ENCODE measurements at places on chromosomes 1 and 21. TPM values are rescaled to one million over a fixed set of nuclear protein-coding genes. Genes with fewer than 3 reads are reported as not detected.

Gene BARHL2
- not detected for polyA plus RNA-seq

Gene SUMO3
- polyA plus RNA-seq, result 60.2 TPM

DNA sequence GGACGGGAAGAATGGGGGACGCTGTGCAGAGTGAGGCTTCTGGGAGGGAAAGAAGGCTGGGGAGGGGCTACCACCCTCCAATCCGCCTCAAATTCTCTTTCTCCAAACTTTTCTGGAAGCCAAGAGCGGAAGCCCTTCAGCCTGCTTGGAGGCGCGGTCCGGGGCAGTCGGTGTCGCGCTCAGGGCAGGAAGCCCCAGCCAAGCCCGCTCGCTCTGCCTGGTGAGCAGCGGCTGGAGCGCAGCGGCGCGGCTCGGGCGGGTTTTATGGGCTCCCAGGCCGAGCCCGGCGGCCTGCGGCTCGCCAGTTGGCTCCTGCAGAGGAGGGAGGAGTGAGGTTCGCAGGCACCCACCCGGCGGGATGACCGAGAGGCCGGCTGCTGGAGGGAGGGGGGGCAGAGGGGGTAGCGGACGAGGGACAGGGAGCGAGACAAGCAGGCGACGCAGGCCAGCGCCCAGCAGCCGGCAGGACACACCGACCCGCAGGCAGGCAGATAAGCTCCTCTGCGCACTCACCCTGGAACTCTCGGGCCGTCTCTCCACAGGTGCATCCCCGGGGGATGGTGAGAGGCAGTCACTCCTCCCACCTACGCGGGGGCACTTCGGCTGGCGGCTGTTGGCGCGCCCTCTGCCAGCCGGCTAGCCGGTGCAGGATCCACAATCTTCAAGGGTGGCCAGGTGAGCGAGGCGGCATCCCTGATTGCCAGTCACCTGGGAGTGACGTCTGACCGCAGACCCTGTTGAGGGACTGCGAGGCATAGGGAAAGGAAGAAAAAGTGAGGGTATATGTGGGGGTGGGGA is at the start of gene AVPR1B:
Gene AVPR1B, minus strand, starts transcription at position 238 of the 798 bp plus-strand sequence. CDS start 498 bp downstream, outside the sequence.
- DNase-seq, result peak; percentile 44

GRCh38 chr1:66751160-66751559 is 1.1 kb upstream of the DYNLT5 start:
- DNase-seq, result no peak

- DNase-seq, result no peak
Measured at GRCh38 chr1:96365596-96366390, 355.8 kb upstream of the PTBP2 start.

- DNase-seq, result peak; percentile 52
Measured at GRCh38 chr21:32520875-32521735, 64.2 kb downstream of the TCP10L start.

- no peak for DNase-seq
Measured at GRCh38 chr1:163267962-163268361, 53.8 kb upstream of the NUF2 start.

- no peak for DNase-seq
Measured at GRCh38 chr1:101781201-101781831, 215.4 kb downstream of the OLFM3 start.

- DNase-seq, result no peak
Measured at GRCh38 chr1:236904892-236905741, 99.1 kb downstream of the MT1HL1 start.

DNA sequence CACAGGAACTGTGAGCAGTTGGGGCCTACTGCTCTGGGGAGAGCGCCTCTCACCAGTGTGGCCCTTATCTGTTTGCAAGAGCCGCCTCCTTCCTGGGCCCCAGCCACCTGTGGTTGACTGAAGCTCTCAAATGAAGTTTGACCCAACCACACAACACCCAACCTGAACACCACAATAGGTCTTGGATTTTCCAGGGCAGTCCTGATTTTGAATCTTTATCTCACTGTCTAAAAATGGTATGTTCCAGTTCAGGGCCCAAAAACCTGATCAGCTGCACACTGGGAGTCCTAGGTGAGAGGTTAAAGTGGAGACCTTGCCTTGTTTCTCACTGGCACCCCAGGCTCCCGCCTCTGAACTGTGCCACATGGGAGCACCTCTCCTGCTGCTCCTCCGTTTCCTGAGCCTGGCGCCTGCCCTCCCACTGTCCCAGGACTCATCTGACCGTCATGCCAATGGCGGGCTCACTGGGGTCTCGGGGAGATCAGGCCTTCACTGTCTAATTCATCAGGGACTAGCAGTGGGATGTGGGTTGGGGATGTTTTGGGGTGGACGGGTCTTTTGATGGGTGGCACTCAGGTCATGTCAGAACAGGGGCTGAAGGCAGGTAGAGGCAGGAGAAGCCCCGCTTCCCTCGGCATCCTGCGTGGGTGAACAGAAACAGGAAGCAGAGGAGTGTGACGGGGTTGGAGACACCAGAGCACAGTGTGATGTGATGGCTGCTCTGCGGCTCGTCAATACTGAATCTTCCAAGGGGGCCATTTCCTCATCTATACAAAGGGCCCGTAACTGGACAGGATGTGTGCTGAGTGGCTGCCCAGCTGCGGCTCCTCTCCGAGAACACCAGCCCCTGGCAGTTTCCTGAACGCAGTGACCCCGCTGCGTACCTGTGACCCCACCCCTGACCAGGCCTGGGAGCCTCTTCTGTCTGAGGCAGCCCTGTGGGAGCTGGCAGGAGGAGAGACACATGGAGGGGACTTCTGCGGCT is 59.6 kb upstream of the ITPKB start:
- DNase-seq, result no peak

Gene FABP3
- polyA plus RNA-seq, result 160 TPM

DNA sequence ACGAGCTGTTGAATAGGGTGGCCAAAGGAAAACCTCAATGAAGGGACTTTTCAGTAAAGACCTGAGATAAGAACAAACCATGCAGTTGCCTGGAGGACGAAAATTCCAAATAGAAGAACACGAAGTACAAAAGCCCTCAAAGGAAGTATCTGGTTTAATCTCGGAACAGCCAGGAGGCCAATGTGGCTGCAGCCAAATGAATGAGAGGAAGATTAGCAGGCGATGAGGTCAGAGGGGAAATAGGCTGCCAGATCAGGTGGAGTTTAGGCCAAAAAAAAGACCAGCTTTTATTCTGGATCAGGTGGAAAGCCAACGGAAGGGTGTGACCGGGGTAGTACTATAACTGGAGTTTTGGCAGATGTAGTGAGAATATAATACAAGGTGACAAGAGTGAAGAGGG is 43.7 kb downstream of the SRSF11 start:
- no peak for DNase-seq

Gene C1orf226
- 0.72 TPM for polyA plus RNA-seq

DNA sequence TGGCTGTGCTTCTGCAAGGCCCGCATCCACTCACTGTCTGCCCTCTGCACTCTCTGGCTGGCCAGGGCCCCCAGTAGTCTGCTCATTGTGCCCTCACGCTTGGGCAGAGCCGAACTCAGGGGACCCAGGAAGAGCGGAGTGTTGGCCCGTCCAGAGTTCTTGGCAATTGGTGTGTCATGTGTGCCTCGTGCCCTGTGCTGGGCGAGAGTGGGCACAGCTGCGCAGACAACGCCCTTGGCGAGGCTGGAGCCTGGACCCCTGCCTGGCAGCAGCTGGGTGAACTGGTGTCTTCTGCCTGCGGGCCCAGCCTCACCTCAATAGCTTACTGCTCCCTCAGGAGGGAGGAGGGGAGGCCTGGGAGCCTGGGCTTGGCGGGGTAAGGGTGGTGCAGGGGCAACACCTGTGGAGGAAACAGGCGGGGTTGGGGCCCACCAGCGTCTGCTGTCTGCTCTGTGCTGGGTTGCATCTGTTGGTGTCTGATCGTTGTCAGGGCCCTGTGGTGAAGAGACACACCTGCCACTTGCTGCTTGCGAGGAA is 2.1 kb downstream of the GUK1 start:
- no peak for DNase-seq

DNA sequence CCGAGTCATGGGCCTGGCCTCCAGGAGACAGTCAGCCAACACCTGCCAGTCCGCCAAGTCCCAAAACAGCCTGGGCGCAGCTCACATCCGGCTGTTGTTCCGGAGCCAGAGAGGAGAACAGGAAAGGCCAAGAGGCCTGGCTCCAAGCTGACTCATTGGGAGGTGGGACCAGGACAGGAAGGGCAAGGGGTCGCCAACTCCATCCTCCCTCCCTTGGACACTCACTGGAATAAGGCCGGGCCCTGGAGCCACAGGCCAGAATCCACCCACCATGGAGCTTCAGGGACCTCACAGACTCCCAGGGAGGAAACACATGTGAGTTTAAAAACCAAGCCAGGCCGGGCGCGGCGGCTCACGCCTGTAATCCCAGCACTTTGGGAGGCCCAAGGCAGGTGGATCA is 25.1 kb upstream of the CLIC4 start:
- no peak for DNase-seq

GRCh38 chr1:222616525-222616924 is 1.4 kb upstream of the MIA3 start:
- DNase-seq, result peak; percentile 34

Gene GBP1
- 4.1 TPM for polyA plus RNA-seq

DNA sequence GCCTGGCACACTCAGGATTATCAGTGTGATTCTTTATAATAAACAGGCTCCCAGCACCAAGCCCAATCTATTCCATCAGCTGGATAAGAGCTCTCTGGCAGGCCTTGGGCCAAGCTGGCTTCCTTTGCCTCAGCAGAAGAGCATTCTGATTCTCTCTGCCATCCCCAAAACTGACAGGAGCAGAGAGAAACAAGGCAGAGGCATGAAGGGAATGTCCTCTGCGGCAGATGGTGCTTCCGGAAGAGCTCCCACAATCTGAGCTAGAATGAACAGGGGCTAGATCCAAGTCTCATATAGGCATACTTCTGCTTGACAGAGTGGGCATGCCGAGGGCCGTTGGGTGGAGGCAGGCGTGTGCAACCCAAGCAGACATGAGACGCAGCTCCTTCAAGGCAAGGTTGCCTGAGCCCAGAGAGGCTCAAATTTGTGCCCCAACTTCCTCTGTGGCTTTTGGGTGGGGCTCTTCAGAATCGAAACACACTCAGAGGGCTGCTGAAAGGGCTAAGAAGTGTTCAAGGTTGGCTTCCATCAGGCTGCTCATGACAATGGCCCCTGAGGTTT is 4.0 kb downstream of the CAPN2 start:
- no peak for DNase-seq

DNA sequence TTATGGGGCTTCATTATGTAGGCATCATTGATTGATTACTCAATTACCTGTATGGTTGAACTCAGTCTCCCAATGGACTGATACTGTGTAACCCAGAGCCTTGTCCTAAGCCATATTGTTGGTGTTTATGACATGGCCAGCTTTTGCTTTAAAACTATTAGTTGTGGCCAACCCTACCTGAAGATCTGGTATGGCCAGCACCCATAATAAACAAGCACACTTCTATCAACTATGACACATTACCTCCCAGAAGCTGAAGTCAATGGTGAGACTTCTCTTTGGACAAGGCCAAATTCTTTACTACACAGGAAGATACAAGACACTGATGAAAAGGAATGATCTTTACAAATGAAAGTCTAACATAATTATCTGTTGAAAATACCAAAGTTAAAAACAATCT is 28.8 kb downstream of the MAN1A2 start:
- no peak for DNase-seq

DNA sequence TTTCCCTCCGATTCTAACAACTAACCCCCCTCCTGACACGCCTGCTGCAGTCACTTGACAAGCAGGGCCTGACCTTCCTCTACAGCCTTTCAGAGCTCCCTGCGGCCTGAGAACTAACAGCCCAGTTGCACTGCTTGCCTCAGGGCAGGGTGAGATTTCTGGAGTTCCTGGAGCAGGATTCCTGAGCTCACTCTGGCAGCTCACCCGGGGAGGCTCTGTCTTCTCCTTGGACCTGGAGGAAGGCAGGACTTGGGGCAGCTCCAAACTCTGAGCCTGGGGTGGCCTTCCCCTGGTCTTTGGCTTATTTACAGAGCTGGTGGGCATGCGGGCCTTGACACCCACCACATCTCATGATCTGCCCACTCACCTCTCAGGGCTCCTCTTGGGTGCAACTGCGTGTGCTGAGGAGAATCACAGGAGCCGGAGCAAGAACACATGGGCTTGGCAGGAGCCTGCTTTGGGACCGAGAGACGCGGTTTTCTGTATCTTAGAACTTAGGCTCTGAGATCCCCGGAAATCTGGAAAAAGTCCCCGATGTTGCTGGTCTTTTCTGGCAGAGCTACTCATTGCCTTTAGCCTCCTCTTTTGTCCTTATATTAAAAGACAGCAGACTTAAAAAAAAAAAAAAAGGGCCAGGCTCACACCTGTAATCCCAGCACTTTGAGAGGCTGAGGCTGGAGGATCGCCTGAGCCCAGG is 13.1 kb upstream of the SLC25A34 start:
- DNase-seq, result no peak

- no peak for DNase-seq
Measured at GRCh38 chr1:212620293-212620692, 11.7 kb downstream of the ATF3 start.

DNA sequence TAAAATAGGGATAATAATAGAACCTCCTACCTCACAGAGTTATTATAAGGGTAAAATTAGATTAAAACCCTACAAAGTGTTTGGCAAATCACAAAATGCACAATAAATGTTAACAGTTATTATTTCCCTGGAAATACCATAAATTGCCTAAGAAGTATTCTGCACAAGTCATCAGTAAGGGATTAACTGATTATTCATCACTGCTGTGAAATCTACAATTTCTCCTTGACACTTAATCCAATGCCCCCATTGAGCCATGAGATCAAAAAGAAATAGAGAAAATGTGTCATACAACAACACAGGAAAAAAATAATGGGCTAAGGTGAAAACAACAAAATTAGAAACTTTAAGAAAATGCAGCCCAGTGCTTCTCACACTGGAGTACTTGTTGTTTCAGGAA is 6.7 kb upstream of the SEC16B start:
- DNase-seq, result no peak

GRCh38 chr21:38989745-38990423 is 184.2 kb downstream of the ETS2 start:
- DNase-seq, result no peak

- no peak for DNase-seq
Measured at GRCh38 chr1:18290740-18291412, 183.3 kb downstream of the IGSF21 start.

- DNase-seq, result no peak
Measured at GRCh38 chr1:11307852-11308251, 34.9 kb downstream of the UBIAD1 start.

DNA sequence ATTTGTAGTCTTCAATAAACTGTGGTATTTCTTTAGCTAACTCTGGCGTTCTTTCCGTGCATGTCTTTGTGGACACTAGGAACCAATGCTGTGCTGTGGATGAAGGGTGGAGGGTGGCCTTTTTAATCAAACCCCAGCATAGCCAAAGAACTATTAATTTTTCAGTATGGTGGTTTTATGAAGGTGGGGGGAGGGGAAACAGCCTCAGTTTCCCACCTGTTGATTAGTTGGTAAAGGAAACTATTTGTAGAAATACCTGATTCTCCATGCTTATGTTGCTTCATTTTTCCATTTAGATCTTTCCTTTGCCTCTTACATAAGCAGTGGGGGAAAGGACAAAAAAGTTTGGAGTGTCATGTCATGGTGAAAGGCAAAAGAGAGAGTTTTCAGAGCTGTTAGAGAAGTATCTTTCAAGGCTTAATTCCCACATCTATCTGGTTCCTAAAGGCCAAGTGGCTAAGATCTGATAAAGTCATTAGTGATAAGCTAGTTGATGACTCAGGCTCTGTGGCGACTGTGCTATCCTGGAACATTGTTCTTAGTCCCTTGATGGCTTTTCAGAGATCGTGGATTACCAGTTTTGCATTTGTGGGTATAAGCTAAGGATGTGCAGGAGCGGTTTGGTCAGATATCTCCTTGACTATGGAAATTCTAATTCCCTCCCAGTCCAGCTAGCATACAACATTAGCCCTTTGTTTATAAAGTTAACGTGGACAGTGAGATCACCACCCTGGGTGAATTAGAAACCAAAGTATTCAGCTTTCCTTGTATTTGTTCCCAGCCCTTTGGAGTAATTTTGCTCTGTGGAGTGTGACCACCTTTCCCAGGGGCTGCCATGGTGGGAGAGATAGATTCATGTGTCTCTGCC is 8.7 kb upstream of the HAX1 start:
- DNase-seq, result no peak

Measured in forelimb muscle (tissue), 1 donor.